ENCODE measurements at places on chromosomes 16 and 17.

DNA sequence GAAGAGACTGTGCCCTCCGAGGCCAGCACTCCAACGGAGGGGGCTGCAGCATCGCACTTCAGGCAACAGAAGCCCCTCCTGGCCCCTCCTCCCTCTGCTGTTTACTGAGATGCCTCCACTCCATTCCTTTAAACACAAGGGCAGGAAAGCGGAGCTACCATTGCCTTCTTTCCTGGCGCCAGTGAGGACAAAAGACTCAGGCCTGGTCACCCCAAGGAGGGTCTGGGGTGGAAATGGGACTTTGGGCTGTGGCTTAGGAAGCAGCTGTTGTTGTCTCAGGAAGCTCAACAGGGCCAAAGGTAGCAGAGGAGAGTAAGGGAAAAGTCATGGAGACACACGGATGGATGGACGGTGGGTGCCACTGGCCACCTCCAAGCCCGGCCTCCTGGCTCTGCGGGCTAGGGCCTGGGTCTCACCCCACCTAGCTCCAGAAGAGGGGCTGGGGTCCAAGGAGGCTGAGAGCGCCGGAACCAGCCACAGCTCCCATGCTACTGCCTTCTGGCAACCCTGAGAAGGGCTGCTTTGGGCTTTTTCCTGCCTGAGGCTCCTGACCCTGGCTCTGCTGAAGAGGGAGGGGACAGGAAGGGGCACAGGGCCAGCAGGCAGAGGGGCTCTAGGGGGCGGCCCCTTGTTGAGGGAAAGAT, 11.1 kb downstream of the CD300LG start:
- DNase-seq: no peak

GRCh38 chr16:19304750-19305149, 19.2 kb downstream of the CLEC19A start:
- no peak for DNase-seq

DNA sequence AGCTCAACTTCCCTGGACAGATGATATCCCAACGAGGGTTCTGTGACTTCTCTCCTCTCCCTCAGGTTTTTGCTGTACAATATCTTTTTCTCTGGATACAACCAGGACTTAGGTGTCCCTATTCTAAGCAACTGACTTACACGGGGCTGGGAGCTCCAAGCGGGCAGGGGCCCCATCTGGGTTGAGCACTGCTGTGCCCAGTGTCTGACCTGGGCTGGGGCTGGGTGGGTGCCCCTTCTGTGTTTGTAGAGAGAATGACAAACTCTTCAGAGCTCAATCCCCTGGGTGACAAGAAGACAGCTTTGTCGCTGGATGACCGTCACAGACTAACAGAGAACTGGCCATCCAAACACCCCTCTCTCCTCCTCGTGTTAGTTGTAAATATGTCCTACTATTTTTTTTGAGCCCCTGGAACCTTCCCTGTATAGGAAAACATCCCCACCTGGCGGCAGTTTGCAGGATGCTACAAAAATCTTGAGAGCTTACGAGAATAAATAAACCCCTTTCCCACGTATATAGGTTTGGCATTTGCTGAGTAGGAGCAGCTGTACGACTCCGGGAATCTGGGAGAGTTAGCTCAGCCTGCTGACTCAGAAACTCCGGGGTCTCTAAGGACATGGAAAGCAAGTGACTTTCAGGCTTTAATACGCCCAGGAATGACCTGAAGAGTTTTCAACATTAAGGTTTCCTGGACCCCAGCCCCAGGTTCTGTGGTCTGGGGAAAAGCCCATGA, 23.7 kb upstream of the RCVRN start:
- no peak for DNase-seq

DNA sequence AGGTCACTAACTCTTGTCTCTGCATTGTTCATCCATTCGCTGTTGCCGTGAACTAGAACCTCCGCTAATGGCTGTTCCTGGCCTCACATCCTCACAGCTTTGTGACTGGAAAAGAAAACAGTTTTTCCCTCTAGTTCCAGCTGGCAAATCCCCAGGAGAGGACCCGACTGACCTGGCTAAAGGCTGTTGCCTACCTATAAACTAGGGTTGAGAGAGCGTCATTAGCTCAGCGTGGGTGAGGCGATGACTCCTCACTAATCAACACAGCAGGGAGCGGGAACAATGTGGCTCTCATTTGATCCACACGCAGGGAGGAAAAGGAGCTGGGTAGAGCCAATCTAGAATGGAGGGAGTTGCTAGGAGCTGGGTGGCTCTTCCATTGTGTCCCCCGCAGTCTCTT, 282.1 kb upstream of the IRX5 start:
- DNase-seq: no peak

DNA sequence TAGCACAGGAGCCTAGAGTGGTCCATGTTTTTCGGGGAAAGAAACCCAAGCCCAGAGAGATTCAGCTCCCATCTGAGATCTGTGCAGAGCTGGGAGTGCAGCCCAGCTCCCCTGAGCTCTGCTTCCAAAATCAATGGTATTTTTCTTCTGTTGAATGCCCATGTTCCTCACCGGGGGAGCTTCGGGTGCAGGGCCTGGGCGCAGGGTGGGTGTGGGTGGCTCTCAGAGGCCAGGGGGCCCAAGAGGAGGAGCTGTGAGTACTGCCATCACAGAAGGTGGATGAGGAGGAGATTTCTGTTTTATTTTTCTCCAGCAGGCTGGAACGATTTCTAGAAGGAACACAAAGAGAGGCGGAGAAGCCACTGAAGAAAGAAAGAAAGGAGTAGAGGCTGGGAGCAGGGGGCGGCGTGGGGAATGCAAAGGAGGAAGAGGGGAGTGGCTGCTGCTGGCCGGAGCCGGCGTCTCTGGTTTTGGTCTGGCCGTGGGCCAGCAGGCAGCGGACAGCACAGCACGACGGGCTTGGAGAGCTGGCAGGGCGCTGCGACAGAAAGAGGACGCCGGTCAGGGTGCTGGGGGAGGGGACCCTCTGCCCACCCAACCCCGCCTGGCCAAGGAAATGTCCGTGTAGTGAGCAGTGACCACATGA, 76.2 kb upstream of the KSR1 start:
- no peak for DNase-seq

DNA sequence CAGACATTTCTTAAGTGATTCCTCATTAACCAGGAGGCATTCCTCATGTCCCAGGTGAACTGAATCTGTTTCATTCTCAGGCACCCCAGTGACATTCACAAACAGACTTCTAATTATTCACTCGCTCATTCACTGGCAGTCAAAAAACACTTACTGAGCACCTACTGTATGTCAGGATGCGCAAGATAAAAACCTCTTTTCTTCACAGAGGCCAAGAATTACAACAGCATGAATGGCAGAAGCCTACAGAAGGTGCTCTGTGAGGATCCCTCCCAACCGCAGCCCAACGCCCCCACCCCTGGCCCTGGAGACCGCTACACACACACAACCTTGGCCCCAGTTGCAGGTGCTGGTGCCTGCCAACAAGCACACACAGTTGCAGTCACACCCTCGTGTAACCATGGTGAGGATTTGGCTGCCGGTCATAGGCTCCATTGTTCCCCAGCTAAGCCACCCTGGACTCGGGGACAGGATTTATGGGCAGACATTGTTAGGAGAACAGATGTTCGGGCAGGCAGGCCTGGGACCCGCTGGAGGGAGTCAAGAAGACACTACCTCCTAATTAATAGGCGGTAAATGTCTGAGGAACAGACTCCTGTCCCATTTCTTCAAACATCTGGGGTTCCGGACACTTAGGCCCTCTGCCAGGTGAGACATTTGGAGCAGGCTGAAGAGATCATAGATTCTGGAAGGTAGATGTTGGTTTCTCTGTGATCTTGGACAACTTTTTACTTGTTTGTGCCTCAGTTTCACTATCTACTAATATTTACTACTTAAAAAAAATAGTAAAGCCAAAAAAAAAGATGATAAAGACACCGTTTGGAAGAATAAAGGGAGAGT, 43.2 kb downstream of the CUEDC1 start:
- no peak for DNase-seq

DNA sequence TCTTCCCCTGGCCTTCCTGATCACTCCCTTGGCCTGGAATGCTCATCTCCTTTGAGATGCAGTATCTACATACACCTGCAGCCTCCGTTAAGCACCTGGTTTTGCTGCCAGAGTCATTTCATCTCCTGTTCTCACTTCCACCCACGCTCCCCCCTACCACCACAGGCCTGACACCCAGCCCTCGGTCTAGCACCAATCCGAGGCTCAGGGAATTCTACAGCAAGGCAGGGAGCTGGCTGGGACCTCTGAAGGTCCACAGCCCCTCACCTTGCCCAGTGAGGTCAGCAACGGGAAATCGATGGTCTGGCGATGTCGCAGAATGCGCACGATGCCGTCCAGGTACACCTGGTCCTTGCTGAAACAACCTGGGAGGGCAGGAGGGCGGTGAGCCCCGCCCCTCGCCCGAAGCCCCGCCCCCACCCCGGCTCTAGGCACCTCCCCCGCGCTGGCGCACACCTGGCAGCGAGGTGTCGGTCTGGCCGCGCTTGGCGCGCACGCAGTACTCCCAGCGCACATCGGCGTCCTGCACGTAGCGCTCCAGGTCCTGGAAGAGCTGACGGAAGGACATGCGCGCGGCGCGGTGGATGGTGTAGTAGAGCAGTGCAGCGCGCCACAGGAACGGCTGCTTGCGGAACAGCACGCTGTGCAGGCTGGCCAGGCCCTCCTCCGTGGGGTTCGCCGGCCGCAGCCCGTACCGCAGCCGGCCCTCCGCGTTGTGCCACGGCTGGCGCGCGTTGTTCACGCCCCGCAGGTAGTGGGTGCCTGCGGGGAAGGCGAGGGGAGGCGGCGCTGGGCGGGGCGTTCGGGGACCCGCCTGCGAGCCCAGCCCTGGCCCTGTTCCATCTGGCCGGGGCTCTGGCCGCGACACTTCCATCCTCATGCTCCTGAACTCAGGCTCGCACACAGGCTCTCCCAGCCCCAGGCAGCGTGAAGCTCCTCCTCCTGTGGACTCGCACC, 5.7 kb downstream of the MATCAP1 start:
- DNase-seq: peak; percentile 30

DNA sequence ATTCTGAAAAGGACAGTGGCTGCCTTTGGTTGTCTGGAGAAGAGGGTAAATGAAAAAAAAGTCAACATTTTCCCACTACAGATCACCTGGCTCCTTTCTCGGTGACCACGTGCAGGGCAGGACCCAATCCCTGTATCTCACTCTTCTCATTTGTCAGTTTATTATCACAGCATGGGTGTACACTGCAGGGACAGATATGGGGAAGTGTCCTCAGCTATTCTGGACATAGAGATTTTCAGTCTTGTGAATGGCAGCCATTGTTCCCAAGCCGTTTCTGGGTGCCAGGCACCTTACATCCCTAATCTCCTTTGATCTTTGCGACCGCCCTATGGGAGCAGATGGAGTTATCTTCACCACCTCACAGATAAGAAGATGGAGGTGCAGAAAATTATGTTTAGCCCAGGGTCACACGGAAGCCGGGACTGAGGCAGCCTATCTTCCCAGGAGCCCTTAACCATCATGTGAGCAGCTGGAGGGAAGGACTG, 7.2 kb downstream of the ADORA2B start:
- DNase-seq: no peak

DNA sequence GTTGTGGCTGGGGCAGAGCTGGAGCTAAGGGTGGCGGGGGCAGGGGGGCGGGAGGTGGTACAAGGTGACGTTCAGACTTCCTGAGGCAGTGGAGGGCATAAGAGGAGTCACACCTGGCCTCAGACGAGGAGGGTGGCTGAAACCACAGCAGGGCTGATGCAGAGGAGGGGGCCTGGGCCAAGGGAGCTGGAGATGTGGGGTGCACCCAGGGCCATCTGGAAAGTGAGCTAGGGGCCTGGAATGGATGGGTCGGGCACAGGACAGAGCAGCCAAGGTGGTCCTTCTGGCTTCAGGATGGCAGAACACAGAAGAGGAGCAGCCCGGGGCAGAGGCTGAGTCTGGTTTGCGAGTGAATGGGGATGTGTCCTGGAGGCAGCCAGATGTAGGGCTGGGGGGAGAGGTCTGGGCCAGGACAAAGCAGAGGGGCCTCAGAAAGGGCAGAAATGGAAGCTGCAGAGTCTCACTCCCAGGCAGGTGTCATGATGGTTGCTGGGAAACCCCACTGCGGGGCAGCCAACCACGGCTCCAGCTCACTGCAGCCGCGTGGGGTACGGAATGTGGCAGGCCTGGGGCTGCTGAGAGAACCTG, 57.6 kb downstream of the PRMT7 start:
- DNase-seq: no peak

DNA sequence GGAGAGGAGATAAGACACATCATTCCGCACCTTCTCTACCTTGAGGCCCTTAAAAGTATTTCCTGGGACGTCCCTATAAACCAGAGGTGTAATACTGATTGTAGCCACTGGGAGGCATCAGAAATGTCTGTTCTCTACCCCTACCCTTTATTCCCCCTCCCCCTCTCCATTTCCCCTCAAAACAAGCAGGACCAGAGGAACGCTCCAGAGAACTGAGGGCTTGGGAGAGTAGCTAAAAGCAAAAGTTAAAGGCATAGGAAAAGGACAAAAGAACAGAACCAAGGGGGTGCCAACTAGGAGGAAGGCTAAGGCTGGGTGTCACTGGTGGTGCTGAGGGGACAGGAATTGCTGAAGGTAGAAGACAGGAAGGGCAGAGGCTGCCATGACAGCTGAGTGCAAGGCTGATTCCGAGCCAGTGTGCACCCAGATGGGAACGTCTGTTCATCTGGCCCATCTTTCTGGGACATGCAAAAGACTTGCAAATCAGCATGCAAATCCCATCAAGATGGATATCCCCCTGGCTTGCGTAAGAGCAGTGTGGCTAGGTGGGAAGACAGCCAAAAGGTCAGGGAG, 6.7 kb downstream of the CAMTA2 start:
- DNase-seq: no peak

GRCh38 chr17:78933025-78933958, 8.1 kb upstream of the TIMP2 start:
- DNase-seq: peak; percentile 18

DNA sequence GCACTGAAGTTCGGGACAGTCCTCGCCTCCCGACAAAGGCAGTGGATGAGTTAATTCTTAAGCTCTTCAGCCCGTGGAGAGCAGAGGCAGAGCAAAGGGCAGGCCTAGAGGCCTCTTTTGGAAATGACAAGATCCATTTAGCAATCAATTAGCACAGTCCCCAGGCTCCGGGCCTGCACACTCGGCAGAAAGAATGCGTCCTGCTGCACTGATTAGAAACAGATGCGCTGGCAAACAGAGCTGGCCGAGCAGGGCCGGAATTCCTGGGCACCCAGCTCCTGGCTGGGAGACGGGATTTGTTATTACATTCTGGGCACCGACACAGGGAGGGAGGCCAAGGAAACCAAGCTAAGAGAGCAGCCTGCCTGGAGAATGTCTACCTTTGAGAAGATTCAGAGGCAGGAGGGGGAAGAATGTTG, 162.9 kb downstream of the COPRS start:
- DNase-seq: no peak

DNA sequence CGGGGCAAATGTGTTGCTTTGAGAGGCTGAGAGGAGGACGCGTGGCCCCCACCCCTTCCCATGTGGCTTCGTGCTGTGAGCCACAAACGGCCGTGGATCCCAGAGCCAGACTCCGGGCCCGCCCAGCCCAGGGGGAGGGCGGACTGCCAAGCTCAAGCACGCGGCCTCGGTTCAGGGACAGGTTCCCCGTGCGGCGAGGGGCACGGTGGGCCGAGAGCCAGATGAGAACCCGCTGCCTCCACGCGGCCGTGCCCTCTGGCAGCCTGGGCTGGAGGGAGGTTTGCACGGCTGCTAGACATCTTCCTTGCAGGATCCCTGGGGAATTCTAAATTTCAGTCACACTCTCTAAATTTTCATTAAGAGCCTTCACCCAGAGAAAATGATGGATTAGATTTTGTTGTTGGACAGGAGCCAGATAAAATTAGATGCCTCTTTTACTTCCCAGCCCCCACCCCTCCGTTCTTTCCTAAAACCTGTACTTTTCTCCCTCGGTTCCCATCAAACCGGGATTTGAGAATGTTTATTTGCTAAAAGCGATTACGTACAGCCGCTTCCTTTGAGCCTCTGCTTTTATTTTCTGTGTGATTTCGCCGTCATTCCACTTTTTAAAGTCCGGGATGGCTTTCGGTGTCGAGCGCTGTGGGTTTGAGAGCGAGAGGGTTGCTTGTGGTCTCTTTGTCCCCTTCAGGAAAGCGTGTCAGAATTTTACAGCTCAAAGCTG, 25.0 kb upstream of the GNG13 start:
- DNase-seq: no peak

Measured in activated T-helper 1 cell treated with anti-CD3 and anti-CD28 coated beads, Interleukin-2, amount 50 U/mL, for 16 hours (primary cell).